ENCODE measurements at places on chromosomes 4 and X.

GRCh38 chr4:164924670-164925238 is 47.8 kb downstream of the APELA start:
- DNase-seq, result no peak

DNA sequence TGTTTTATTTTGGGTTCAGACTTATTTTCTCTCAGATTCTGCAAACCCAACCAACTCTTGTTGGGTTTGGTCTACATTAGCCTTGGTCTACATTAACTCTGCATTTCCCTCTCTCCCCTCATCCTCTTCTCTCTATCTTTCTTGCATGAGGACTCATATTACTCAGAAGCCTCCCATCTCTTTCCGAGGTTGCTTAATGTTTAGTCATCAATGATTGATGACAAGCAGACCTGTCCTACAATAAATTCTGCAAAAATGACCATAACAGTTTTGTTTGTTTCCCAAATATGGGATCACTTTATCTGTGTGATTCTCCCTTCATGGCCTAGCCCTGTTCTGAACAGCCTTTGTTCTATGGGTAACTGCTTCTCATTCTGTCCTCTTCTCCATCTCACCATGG is 75.2 kb downstream of the GABRB1 start:
- no peak for DNase-seq

DNA sequence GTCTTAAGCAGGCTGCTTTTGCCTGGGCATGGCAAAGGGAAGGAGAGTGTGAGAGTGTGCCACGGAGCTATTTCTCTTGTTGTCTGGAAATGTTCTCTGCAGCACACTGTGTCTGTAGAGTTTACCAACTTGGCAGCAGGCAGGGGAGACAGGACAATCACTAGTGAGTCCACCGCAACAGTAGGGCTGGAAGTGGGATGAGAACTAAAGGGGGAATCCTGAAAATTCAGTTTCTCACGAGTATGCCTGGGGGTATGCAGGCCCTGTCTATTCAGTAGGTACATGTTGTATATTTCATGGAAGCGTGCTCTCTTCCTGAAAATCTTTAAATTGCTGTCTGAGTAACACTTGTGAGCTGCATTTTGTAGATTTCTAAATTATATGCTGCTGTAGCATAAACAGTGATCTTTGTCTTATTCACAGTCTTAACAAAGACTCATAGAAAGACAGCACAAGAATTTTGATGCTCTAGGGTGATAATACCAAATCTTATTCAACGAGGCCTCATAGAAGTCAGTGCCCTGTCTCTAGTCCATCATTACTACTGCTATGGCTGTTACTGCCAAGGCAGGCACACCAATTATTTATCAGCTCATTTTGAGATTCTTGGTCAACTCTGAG is 200.4 kb upstream of the LEF1 start:
- no peak for DNase-seq

GRCh38 chr4:57424232-57424897 is 314.2 kb upstream of the IGFBP7 start:
- DNase-seq, result no peak

DNA sequence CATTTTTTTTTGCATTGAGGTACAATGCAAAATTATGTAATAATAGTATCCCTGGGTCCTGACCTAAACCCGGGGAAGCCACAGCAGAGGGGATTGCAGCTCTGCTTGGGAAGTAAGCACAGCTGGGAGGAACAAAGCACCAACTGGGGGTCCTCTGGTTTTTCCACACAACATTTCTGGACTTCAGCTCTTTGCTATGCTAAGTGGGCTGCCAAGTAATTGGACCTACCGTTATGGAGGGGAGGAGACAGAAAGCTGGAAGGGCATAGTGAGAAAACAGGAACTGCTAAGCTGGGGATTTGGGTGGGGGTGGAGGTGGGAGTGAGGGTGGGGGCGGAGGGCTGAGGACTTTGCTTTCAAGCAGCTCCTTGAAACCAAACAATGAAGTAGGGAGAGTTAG is 183.3 kb downstream of the ZIC3 start:
- DNase-seq, result no peak

DNA sequence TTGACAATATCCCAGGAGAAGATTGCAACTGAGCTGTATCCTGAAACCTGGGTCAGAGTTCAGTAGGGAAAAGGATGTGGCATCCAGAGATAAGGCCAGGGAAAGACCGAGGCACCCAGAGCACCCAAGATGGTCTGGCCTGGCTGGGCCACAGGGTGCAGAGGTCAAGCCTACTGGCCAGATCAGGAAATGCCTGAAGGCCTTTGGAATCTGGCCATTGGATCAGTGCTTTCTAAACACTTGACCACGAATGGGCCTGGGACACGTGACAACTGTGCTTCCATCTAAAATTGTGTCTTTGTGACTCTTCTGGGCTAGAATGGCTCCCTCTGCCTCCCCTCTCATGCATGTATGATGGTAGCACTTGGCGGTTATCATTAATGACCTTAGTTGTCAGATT is 316.9 kb downstream of the EVC2 start:
- no peak for DNase-seq

DNA sequence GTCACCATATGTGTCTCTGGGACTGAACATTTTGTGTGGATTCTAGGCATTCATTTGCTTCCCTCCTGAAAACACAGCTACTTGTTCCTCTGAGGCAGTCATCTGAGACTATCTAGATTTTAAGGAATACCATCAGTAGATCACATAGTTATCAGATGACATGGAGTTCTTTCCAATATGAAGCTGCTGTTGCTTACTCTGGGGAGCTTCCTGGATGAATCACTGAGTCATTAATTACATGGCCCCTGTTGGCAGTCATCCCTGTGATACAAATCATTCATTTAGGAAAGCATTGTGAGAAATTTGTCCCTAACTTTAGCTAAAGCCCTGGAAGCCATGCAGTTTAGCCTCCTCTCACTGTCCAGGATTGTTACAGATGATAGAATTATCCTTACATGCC is 98.2 kb upstream of the ARSJ start:
- DNase-seq, result no peak

DNA sequence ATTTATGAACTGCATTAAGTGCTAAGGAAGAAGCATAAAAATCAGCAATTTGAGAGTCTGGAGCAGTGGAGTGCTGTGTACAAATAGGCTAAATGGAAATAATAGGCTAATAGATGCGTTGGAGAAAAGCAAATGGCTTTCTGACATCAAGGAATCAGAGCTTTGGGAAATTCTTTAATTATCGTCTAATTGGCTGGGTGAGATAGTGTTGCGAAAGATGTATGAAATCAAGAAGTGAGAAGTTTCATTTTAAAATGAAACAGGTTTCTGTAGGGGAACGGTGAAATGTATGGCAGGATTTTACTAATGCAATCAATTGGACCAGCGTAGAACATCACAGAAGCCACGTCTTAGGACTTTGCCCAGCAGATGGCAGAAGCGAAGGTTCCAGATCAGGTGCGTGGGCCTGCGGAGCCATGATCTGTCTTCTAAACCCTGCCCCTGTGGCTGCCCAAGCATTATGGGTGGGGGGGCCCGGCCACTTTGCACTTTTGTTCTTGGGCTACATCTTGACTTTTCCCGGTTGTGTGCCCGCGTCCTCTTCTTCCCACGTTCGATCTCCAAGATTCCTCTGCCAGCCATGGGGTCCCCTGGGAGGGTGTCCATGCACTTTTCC is 118.5 kb upstream of the SHISA3 start:
- DNase-seq, result no peak

DNA sequence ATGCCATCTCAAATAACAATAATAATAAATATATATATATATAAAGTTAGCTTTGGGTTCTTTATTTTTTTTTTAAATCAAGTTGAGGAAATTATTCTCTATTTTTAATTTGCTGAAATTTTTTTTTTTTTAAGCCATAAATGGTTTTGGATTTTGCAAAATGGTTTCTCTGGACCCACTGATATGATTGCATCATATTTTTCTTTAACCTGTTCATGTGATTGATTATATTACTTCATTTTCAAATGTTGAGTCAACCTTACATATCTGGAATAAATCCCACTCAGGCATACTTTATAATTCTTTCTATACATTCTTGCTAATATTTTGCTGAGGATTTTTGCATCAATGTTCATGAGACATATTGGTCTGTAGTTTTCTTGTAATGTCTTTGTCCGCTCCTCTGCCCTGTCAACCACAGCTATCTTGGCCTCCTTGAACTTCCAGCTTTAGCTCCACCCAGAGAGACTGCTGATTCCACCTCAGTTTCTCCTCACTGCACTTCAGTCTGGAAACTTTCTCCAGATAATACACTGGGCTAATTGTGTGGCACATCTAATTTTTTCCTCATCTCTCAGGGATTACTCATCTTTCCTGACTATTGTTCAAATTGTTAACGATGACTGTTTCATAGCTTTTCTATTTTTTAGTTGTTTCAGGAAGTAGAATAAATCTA is 160.9 kb upstream of the GIMD1 start:
- DNase-seq, result no peak

DNA sequence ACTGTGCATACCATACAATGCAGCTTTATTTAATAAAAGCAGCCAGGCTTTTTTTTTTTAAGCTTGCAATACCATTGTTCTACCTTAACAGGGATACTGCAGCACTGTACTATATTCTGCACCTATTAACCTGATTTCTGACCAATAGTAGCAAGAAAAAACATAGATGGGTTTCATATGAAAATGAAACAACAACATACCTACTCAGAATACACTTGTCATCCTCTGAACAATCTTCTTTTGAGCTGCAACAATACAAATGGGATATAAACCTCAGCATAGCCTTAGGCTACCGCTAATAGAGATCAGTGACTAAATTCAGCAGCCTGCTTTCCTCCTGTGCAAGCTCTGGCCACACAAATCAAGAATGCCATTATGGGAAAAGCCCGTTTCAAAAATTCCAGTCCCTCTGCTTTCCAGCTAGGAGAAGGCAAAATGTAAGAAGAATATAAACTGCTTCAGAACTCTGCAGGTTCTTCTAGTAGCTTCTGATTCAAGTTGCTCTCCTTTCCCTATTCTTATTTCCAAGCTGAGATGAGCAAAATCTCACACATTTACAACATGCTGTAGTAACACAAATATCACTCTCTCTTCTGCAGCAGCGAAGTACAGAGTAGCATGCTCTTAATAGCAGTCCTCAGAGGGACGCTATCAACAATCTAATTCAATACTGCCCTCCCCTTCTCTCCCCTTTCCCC is 143.4 kb downstream of the KLHL13 start:
- DNase-seq, result no peak

DNA sequence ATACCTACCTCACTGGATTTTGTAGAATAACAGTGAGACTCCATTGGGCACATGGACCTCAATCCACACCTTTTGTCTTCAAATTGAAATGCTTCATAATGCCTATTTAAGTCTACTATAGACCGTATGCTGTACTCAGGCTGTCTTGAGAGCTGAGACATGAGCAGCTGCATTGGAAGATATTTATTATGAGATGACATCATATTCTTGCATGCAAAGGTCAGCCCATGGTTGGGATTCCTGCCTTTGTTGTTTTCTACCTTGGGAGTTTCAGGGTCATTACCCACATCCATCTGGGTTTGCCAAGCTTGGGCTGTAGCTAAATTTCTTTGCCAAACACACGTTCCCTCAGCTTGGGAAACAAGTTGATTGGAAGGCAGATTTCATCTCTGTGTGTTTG is 33.2 kb upstream of the MAMLD1 start:
- no peak for DNase-seq

GRCh38 chr4:15373363-15373762 is 54.5 kb upstream of the C1QTNF7 start:
- DNase-seq, result no peak

DNA sequence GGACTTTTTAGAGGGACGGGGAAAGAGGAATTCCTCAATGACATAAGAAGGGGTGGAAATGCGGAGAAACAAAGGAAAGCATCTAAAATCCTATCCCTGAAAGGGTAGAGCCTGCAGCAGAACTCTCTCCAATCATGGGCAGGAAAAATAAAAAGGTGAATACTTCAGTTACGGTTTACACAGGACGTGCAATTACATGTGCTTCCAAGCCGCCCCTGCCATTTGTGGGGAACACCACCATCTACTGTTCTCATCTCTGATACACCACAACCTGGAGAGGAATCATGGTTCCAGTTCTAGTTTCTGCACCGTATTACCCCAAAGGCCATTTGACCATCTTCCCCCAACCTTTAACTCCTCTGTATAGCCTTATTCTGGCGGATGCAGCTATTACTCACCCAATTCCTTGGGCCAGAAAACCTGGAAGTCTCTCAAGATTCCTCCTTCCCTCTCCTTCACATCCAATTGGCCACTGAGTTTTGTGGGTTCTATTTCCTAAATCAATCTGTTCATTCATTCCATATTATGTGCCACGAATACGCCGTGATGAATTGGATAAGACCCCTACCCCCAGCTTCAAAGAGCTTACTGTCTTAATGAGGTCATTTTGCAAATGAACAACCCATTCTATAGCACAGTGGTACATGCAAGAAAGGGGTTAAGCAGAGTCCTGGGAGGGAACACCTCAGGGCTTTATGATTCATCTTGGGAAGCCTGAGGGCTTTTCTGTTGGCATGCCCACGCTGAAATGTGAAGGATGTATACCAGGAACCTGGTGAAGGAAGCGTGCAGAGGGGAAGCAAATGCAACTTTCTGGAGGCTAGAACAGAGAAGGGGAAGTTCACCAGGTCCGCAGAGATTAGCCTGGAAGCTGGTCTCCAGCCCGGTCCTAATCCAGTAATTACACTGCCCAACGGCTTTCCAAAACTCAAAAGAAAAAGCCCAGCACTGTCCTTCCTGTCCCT is 1.4 kb upstream of the MSL3 start:
- no peak for DNase-seq

DNA sequence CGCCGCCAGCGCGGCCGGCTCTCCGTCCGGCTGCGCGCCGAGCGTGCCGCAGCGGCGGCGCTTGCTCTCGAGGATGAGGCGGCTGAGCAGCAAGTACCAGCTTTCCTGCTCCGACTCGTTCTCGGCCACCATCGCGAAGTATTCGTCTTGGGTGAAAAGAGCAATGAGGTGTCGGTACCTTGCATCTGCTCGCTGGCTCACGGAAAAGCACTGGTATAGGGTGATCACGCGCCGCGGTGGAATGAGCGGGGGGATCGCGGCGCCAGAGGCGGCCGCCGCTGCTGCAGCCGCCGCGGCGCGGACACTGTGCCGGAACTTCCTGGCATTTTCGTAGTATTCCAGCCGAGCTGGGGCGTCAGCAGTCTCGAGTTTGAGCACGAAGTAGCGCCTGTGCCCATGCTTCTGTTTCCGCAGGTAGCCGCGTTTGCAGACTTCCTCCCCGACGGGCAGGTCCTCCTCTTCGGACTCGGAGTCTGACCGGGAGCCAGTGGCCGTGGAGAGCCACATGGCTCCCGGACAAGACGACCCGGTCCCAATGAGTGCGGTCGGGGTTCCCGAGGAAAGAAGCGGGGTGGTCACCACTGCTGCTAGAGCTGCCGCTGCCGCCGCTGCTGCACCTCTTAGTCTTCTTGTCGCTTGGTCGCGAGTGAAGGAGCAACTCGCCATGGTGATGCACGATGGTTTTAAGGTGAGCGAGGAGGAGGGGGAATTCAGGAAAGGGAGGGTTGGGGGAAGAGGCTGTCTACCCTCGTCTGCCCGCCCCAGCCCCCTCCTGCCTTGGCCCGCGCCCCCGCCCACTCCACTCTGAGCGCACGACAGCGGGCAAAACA is 469 bp downstream of the IRS4 start:
- DNase-seq, result no peak

GRCh38 chrX:120660637-120661036 is 30.8 kb upstream of the C1GALT1C1 start:
- no peak for DNase-seq

All from stimulated activated CD4-positive, alpha-beta T cell treated with anti-CD3 and anti-CD28 coated beads, Interleukin-1b, Interleukin-23, amount 100 ng/mL, for 4 hours (primary cell).